ENCODE measurements at places on chromosomes 3 and 15. TPM values are rescaled to one million over a fixed set of nuclear protein-coding genes. Genes with fewer than 3 reads are reported as not detected.
A peak's percentile ranks its signal among the peaks of the same experiment; 100 is the strongest.

DNA sequence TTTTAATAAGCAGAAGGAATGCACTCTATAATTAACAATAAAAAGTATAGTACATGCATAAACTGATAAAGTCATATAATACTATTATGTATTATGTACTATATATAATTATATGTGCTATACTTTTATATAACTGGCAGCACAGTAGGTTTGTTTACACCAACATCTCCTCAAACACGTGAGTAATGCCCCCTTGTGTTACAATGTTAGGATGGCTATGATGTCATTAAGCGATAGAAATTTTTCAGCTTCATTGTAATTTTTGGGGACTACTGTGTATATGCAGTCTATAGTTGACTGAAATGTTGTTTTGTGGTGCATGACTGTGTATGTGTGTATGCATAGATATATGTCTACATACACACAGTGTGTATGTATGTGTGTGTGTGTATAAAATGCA lies 100.6 kb downstream of the SLMAP start:
- DNase-seq = no peak

DNA sequence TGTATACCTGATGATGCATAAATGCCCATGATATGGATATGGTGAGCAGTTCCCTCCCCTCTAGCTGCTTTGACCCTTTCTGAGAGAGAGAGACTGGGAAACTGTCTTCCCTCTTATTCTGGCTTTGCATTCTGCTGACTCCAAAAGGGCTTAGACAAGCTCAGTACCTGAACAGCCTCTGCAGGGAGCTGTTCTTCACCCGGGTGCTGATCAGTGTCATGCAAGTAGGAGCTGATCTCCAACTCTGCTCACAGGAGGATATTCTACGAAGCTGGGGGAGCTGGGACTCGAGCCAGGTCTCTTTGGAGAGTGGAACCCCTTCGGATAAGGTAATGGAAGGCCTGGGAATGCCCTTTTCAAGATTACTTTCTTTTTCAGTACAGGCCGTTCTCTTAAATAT lies 237.1 kb downstream of the RYR3 start:
- peak; percentile 55 for DNase-seq

DNA sequence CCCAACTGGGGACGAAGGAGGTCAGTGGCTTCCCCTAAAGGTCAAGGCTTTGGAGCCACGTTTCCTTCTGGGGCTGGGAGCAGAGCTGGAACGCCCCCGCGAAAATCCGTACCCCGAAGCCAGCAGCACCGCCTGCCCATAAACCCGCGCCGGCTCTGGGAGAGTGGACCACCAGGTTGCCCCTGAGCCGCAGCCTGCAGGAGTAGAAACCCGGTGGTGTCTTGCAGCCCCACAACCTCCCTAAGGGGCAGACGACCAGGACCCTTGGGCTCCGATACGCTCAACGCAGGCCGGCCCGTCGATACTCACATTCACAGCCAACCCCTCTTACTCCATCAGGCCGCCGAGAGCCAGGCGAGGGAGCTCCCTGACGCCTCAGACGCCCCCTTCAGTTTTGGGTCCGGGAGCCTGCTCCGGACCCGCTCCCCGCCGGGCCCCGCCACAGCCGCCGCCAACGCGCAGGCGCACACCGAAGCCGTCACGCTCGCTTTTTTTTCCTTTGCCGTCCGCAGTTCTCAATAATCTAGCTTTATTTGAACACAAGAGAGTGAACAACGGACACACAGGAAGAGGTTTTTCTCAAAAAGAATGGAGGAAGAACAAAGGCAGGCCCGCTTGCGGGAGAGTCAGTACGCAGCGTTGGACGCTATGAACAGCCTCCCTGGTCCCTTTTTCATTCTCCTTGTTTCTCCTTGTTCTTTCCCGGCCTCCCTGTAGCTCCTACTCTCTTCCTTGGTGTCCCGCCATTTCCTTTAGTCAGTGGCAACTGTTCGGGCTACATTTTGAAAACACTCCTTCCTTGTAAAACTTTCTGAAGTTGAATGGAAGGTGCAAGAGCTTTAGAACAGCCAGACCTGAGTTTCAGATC lies at the start of gene ZNF106:
Gene ZNF106, minus strand, starts transcription at position 471 of the 868 bp plus-strand sequence. CDS start 18,852 bp downstream, outside the sequence.
- DNase-seq = peak; percentile 84

GRCh38 chr15:82132742-82133141 lies 86.9 kb upstream of the MEX3B start:
- no peak for DNase-seq

DNA sequence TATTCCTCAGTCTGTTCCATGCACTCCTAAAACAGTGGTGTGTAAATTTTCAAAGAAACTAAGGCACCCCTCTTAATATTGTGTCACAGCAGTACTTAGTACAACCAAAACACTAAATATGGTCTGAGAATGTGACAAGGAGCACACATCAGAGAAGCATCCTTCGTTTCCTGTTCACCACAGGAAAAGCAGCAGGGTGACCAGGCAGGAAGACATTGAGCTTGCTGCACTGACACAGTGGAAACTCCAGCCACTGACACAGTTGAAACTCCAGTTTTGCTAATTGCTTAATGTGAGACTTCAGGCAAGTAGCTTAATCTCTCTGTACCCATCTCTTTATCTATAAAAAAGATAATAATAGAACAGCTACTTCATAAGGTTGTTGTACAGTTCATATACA lies 353.0 kb upstream of the RORA start:
- no peak for DNase-seq

DNA sequence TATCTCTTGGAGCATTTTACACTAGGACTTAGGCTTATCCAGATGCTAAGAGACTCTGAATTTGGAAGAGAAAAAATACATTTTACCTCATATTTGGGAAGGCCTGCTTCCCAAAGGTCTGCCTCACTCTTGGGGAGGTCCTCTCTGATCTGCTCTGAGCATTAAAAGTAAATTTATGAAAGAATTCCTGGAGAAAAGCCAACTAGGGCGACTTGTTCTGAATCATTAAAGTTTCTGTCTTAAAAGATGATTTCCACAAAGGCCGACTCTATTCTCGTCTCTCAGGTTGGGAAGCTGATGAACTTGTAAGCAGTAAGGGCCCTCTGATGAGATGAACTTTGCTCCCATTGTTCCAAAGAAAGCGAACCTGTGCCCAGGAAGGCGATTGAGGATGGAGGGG lies 48.7 kb upstream of the HES1 start:
- no peak for DNase-seq

- DNase-seq = no peak
Observed at GRCh38 chr15:41940441-41940857, 31.9 kb downstream of the EHD4 start.

- no peak for DNase-seq
Observed at GRCh38 chr15:67834581-67835296, 5.1 kb downstream of the RNU6-1 start.

DNA sequence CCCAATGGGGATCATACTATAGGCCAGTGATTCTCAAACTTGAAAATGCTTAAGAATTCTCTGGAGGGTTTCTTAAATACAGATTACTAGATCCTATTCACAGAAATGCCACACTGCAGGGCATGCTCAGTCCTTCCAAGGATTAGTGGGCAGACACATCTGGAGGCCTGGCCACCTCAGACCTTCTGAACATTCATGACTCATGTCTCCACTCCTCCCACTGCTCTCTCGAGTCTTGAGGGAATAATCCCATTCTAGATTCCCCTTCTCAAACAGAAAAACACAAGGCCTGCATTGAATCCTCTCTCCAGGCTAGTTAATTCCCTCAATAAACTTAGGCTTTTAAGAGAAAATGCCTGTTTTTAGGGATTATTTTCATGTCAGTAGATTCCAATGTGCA lies 22.1 kb downstream of the ZNF621 start:
- DNase-seq = no peak

DNA sequence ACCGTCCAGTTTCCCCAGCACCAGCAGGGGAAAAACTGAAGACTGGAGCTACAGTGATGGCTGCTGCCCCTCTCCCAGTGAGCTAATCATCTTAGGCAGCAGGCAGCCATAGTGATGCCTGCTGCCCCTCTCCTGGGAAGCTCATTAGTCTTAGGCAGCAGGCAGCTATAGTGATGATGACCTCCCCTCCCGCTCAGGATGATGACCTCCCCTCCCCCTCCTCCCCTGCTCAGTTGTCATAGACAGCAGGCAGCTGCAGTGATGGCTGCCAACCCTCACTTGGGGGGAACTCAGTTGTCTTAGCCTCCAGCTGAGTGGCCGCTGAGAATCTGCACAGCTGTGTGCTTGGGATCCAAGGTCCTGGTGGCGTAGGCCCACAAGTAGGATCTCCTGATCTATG lies 80.9 kb upstream of the MANF start:
- no peak for DNase-seq

GRCh38 chr3:64163019-64163754 lies 62.1 kb downstream of the PRICKLE2 start:
- no peak for DNase-seq

DNA sequence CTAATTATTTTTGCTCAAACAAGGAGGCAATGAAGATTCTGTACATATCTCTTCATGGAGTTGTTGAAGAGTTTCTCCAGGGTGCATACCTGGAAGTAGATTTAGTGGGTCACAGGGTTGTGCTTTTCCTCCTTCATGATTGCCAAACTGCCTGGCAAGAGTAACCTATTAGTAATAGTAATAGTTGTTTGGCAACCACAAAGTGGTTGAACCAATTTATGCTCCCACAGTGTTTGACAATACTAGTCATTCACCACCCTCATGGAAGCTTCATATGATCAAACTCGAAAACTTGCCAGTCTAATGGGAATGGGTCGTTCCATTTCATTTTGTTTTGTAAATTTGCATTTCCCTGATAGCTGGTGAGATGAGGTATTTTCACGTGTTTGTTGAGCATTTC lies 57.8 kb downstream of the TLE3 start:
- no peak for DNase-seq

DNA sequence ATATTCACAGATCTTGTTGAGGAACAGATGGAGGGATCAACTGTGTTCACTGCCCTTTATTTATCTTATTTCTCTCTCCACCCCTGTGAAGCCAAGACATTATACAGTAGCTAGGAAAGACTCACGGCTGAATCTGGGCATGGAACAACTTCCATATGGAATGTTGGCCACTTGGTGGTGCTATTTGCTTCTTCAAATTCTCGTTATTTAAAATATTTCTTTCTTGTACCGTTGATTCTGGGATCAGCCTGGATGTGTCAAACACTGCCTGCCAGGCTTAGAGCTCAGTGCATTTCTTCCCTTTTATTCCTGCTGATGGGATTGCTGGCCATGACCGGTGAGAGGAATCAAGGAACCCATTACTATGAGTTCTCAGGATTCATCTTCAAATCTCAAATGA lies 17.5 kb upstream of the GASK1A start:
- DNase-seq = peak; percentile 51

GRCh38 chr3:15300323-15301078 lies 31.9 kb downstream of the SH3BP5 start:
- no peak for DNase-seq

DNA sequence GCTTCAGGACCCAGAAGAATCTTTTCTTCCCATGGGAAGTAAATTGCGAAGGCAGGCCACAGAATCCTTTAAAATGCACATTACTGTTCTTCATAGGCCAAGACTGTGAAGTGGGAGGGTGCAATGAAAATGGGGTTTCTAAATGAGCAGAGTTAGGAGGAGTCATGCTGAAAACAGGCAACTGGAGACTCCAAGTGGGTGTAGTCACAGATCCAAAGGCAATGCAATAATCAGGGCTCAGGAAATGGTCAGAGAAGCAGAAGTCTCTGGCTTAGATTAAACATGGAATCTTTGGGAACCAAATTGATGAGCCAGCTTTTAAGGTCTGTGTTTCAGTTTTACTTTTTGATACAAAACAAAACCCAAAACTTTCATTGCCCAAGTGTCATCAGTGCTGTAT lies 37.6 kb downstream of the HHLA2 start:
- no peak for DNase-seq

GRCh38 chr3:59553076-59553475 lies 503.3 kb upstream of the CFAP20DC start:
- no peak for DNase-seq

- no peak for DNase-seq
Observed at GRCh38 chr3:89572261-89572660, 464.8 kb downstream of the EPHA3 start.

DNA sequence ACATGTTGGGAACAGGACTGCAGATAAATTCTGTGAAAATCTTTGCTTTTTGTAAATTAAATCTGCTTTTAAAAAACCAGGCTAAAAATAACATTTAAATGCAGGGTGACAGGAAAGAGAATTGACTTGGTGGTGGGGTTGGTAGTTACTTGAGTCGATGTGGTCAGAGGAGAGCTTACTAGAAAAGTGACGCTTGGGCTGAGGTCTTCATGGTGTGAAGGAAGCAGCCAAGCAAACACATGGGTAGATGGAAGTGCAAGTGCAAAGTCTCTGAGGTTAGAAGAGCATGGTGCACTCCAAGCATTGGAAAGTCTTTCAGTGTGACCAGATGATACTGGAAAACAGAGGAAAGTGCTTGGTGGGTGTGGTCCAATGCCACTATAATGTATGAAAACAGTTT lies 86.4 kb upstream of the THBS1 start:
- DNase-seq = no peak

The ATP10A gene
- total RNA-seq = 4.9 TPM

The MESP1 gene
- total RNA-seq = 1.2 TPM

The ADGRG7 gene
- not detected for total RNA-seq

The MST1R gene
- 2.6 TPM for total RNA-seq

The MAGI1 gene
- 47.7 TPM for total RNA-seq

The ITIH1 gene
- total RNA-seq = not detected

All from neural crest cell (in vitro differentiated cells).